ENCODE measurements at places on chromosomes 16 and 17.

DNA sequence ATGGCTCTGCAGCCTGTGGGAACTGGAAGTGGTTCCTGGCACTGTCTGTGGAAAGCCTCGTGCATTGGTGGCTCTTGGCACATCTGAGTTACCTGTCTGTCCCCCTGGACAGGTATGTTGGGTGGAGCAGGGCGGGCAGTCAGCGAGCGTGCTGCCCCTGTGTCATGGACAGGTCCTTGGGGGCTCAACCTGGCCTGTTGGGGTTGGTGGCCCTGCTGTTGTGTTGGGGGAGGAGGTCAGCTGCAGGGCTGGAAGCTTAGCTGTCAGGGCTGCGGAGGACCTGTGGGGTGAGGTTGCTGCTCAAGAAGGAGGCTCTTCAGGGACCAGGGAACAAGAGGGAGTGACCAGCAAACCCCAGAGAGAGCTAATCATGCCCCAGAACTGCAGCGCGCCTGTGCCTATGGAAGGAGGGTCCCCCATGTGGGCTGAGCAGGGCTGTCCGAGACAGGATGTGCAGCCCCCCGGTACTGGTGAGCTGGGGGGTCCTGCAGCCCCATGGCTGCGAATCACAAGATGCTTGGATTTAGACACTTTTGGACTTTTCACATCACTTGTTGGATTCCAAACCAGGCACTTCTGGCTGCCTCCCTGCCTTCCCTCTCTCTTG, 7.2 kb downstream of the NKD1 start:
- no peak for DNase-seq

DNA sequence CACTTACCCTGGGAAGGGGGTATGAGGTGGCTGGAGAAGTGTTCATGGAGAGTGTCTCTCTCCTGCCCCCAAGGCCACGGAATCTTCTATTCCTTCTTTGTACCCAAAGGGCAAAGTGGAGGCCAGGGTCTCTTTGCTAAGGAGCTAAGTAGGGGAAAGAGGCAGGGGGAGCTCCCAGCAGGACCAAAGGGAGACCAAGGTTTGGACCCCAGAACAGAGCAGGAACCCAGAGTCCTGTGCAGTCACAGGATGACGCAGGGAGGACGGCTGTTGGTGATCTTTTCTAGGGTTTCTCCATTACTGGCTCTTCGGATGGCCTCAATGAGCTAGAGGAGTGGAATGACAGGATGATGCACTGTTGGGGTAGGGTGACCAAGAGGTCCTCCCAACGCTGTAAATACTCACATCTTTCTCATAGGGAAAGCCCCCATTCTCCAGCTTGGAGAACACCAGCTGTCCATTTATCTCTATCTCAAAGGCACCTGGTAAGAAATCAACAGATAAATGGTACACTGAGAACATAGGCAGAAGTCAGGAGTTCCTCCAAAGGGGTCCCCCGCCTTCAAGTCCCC, 966 bp downstream of the MIEN1 start:
- no peak for DNase-seq

- DNase-seq = no peak
These were observed 9.3 kb downstream of the NUBP1 start for GRCh38 chr16:10752843-10753523.

- DNase-seq = no peak
These were observed 103.2 kb downstream of the SOCS1 start for GRCh38 chr16:11152677-11153331.

DNA sequence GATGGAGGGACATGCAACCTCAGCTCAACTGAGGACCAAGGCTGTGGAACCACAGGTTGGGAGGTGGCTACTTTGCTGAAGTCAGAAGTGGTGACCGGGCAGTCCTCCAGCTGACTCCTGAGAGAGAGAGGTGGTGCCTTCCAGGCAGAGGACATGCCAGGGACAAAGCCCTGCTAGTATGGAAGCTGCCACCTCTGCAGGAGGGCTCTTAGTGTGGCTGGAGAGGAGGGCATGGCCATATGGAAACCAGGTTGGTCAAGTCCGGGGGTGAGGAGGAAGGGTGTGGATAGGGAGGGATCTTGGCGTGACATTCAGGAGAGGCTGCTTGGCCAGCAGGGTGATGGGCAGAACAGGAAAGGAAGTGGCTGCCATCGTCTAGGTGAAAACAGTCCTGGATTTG, 5.7 kb downstream of the C16orf86 start:
- DNase-seq = no peak

DNA sequence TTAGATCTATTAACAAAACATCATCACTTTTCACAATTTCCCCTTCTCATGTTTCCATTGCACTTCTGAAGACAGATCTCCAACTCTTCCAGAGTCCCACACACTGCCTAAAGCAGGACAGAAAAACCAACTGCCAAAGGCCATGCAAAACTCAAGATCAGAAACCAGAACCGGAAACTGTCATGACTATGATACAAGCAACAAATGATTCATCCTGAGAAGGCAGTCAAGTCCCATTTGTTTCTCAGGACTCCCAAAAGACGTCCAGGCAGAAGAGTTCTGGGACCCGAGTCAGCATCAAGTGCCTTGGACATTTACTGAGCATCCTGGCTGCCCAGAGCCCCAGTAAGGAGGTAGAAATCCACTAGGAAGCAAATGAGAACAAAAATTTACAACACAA, 38.8 kb downstream of the ERN1 start:
- no peak for DNase-seq

- no peak for DNase-seq
These were observed 1.1 kb upstream of the PPL start for GRCh38 chr16:4937782-4938682.

DNA sequence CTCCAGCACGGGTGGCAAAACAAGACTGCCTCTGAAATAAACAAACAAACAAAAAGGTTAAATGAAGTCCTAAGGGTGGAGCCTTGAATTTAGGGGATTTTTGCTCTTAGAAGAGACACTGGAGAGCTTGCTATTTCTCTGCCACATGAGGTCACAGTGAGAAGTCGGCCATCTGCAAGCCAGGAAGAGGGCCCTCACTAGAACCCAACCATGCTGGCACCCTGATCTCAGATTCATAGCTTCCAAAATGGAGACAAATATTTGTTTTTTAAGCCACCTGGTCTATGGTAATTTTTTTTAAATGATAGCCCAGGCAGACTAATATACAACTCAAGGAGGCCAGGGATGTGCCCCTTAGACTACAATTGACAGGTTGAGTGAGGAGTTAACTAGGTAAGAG, 255.5 kb downstream of the XYLT1 start:
- no peak for DNase-seq

DNA sequence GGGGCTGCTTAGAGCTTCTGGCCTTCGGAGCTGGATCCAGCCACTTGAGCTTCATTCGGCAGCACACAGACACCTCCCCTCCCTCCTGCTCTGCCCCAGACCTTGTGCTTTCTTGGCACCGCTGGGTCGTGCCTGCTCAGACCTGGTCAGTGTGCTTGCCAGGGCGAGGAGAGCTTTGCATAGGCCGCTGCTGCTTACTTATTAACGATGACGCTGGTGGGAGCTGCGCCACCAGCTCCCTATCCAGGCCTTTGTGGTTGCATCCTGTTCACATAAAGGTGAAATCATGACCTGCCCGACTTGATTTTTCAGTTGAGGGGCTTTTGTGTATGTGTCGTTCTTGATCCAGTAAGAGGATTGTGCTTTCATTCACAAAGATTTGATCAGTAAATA, 101.1 kb downstream of the MSI2 start:
- DNase-seq = no peak

Measured in glomerular endothelial cell (primary cell).